ENCODE measurements at places on chromosomes 5 and 9.

- no peak for DNase-seq
Observed at GRCh38 chr5:43774881-43775399, 172.0 kb downstream of the NNT start.

DNA sequence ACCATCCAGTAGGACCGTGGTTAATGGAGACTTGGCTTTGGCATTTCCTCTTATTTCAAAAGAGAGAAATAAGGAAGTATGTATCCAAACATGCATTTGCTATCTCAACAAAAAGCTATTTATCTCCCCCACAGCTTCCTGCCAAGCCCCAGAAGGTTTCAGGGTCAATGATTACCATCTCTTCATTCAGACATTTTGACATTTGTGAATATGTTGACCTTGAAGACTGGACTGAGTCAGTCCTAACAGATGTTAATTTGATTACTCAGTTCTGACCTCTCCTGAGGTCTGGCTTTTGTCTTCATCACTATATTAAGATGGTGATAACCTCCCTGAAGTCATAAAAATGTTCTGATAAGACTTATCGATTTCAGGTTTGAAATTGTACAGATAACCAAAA, 479.4 kb downstream of the AGTPBP1 start:
- peak; percentile 30 for DNase-seq

GRCh38 chr5:54184806-54185205, 125.6 kb downstream of the ARL15 start:
- no peak for DNase-seq

- no peak for DNase-seq
Observed at GRCh38 chr5:23484096-23484495, 23.3 kb upstream of the PRDM9 start.

GRCh38 chr5:23242891-23243290, 264.5 kb upstream of the PRDM9 start:
- no peak for DNase-seq

GRCh38 chr5:71830681-71831539, 111.8 kb downstream of the CARTPT start:
- DNase-seq, result peak; percentile 42

DNA sequence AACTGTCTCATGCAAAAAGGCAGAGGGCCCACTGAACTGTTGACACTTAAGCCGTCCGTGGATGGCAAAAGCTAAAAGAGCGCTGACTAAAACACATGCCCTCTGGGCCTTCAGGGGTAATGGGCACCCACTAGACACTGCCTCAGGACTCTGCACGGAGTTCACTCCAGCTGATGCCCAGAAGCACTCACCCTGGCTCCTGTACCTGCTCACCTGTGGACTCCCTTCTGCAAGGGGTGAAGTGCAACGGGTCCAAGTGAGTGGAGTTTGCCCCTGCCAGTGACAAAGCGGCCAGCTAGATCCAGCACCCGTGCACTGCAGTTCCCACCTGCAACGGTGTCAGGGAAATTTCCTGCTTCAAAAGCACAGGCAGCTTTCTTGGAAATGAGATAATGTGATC, 50.2 kb downstream of the SLC1A1 start:
- DNase-seq, result no peak

DNA sequence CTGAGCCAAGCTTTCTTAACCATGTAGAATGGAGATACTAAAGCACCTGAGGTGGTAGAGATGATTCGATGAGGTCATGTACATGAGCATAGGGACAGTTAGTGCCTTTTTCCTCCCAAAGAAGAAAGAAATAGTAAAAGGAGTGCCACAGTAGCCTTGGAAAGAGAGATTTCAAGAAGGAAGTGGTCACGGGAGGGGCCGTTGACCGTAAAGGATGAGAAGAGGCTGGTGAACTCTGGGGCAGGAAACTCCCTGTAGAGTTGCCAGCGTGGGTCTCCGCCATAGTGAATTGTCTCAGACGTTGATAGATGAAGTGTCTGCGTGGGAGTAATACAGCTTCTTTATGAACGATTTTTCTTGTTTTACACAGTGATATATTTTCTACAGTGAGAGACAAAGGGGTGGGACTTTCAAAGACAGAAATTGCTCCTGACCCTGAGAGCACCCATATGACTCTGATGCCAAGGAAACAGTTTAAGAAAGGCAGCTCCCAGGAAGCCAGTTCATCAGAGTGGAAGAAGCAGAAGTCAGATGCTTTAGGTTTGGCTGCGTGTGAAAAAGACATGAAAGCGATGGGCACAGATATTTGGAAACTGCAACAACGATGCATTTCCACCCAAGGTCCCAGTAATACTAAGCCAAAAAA, 41.3 kb downstream of the UGCG start:
- DNase-seq, result peak; percentile 90
